ENCODE measurements at places on chromosomes 6 and 20. TPM values are rescaled to one million over a fixed set of nuclear protein-coding genes. Genes with fewer than 3 reads are reported as not detected.

DNA sequence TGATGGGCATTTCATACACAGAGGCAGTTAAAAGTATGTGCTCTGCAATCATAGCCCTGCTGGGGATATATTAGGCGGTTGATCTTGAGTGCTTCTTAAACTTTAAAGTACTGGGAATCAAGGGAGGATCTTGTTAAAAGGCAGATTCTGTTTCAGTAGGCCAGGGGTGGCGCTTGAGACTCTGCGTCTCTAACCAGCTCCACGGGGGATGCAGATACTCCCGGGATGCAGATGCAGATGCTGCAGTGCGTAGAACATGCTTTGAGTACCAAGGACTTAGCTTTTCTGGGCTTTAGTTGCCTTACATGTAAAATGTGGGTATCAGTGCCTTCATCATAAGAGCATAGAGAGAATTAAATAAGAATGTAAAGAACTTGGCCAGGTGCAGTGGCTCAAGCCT is 44.4 kb upstream of the ENPP5 start:
- no peak for DNase-seq

GRCh38 chr6:79072640-79073181 is 5.3 kb downstream of the PHIP start:
- no peak for DNase-seq

GRCh38 chr20:47989957-47990356 is 204.7 kb upstream of the SULF2 start:
- DNase-seq: no peak

PNPLA1 gene
- not detected for total RNA-seq

DNA sequence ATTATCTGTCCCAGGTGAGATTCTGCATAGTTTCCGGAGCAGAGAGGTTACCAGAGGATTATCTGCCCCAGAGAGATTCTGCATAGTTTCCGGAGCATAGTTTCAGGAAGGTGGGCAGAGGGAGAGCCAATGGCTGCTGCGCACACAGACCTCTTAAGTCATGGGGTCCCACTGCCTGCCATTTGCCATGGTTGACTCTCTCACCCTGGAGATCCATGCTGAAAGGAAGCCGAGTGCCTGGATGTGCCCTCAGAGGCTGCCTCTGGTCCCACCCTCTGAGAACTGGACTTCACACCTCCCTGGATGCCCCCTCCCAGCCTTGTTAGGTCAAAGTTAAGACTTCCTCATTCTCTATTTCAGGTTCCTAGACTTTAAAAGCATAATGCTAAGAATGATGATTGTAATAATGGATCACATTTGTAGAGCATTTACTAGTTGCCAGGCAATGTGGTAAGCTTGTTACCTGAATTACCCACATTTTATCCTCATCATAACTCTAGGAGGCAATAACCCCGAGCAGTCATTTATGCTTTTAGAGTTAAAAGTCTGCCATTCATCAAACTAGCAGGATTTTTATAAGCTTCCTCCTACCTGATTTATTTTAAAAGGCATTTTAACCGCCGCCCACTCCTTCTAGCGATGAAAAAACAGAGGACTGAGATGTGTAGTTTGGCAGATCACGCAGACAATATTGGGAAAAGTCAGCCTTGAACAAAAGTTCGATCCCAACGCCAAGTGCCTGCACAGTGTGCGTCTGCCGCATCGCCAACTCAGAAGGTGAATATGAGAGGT is 11.9 kb downstream of the SERPINB9 start:
- no peak for DNase-seq

- no peak for DNase-seq
Measured at GRCh38 chr20:49248301-49248700, 29.1 kb downstream of the DDX27 start.

SYCP2L gene
- 0.64 TPM for total RNA-seq

FBXO5 gene
- total RNA-seq: 73.5 TPM

GRCh38 chr20:53621482-53622246 is 28.0 kb upstream of the ZNF217 start:
- peak; percentile 47 for DNase-seq

GCNT2 gene
- 4.3 TPM for total RNA-seq

MICB gene
- 63.8 TPM for total RNA-seq

- DNase-seq: no peak
Measured at GRCh38 chr6:158847012-158847529, 27.9 kb upstream of the EZR start.

DNA sequence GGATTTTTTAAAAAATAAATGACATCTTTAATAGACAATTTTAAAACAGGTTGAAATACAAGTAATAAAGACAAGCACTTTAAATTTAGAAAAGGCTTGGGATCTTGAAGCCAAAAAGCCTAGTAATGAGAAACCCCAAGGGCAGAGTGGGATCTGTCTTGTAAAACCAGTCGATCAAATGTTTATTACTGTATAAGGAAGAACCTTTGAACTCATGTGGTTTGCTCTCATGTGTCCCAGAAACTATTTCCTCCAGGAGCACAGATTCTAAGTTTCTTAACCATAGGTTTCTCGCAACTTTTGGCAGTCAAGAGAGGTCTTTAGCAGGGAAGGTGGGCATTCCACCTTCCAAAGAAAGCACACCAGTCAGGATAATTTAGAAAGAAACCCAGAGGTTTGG is 541.7 kb upstream of the BTBD3 start:
- DNase-seq: no peak

DNA sequence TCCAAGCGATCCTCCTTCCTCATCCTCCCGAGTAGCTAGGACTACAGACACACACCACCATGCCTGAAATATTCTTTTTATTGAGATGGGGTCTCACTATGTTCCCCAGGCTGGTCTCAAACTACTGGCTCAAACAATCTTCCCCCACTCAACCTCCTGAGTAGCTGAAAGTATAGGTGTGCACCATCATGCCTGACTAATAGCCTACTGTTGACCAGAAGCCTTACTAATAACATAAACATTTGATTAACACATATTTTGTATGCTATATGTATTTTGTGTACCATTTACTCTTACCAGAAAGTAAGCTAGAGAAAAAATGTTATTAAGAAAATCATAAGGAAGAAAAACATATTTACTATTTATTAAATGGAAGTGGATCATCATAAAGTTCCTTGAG is 11.9 kb upstream of the WFDC10A start:
- DNase-seq: no peak

- no peak for DNase-seq
Measured at GRCh38 chr6:23659125-23659524, 466.9 kb upstream of the NRSN1 start.

DNA sequence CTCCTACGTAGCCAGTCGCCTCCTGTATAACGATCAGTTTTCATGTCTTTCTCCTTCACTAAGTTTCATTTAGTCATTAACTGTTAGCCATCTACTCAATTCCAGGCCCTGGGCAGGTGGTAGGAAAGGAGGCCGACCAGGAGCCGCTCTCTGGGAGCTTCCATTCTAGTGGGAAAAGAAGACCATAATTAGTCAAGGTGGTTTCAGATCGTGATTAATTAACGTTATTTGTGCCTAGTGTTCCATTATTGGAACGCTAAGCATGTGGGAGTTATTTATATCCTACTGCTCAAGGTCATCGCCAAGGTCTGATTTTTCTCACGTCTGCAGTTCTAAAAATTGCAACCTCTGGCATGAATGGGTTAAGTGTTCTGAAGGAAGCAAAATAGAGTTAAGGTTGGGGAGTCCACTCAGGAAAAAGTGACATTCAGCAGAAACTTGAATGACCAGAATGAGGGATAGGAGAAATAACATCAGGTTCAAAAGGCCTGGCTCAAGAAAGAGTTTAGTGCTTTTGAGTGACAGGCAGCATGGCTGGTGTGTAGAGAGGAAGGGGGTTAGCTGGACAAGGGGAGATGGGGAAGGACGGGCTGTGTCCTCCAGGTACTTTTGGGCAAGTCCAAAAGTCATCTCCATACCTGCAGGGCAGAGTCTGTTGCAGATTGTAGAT is 812 bp downstream of the SLC9A8 start:
- DNase-seq: no peak

DNA sequence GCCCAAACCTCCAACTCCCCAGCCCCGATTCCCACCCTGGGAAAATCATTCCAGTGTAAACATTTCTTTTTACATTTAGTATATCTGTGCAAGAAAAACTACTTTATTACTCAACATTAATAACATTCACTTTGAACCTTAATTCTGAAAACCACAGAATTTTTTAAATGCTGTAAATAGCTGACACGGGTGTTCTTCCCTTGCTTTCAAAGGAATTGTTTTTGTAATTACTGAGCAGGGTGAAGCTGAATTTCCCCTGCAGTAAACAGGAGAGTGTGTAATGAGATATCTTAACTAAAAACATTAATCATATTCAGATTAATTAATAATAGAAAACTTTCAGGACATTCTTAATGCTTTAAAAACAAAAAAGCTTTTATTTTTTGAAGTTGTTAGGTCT is 99.3 kb upstream of the CITED2 start:
- no peak for DNase-seq

GRCh38 chr6:143026696-143027449 is 33.8 kb upstream of the AIG1 start:
- peak; percentile 53 for DNase-seq

DNA sequence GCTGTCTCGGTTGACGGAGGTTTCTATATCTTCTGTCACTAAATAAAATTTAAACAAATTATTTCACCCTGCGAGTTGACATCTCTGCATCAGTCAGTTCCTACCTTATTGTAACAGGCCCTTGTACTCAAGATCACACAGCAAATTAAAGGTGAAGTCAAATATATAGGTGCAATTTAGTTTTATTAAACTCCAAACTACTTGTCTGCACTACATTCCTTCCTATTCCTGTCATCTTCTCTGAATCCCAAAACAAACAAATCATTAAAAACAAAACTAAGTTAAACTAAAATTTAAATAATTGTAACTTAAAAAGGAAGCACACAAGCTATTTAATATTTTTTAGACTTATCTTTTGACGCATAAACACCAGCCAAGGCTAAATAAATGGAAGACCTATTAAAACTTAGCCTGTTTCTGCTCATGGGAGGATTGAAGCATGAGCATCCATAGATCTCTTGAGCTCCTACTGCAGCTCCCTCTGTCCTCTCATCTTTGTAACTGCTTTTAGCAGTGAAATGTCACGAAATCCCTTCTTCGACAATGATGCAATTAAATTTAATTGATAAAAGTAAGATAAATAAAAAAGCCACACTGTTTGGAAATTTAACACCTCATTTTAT is 1152.3 kb upstream of the GJE1 start:
- no peak for DNase-seq

DNA sequence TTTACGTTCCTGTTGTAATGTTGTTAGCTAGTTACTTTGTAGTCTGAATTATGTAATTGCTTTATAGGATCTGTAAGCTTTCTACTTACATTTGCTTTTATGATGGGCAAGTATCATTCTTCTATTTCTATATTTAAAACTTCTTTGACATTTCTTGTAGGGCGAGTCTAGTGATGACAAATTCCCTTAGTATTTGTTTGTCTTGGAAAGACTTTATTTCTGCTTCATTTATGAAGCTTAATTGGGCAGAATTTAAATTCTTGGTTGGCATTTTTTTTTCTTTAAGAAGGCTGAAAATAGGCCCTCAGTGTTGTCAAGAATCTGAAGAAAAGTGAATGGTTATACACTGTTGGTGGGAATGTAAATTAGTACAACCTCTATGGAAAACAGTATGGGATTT is 506.3 kb downstream of the TENT5A start:
- no peak for DNase-seq

- no peak for DNase-seq
Measured at GRCh38 chr6:2562721-2563451, 187.8 kb downstream of the MYLK4 start.
